Activated naive CD8-positive, alpha-beta T cell treated with anti-CD3 and anti-CD28 coated beads for 36 hours (primary cell): ENCODE measurements at places on chromosomes 5 and 9. TPM values are rescaled to one million over a fixed set of nuclear protein-coding genes. Genes with fewer than 3 reads are reported as not detected.

- peaks cover 24% of the 10 kb centered on the region for H3K36me3 ChIP-seq
- no peaks in the 10 kb centered on the region for H3K27me3 ChIP-seq
- peaks cover 24% of the 10 kb centered on the region for H3K4me1 ChIP-seq
- peak overlapping the region; percentile 78 for H3K4me3 ChIP-seq
- H3K27ac ChIP-seq: no peak overlapping the region
- no peak for DNase-seq
These were observed 1.7 kb downstream of the POLR3G start for GRCh38 chr5:90476391-90476790.

The THG1L gene
- 29.2 TPM for total RNA-seq

The PCA3 gene
- not detected for total RNA-seq

DNA sequence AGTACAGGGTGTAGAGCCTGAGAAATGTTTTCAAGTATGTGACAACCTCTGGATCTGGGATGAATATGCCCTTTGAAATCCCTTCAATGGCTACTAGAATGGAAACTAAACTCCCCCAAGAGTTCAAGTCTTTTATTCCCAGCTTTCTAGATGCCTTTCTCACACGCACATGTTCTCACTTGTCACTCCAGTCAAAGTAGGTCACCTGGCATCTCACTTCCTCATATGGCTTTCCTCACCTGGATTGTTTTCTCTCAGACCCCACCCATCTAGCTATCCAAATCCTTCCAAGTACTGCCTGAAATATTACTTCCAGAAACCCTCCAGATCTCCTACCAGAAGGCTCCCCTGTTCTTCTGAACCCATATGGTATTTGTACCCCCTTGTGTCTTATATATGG is 615.4 kb upstream of the KLF4 start:
- H3K4me3 ChIP-seq: no peak overlapping the region
- DNase-seq: no peak
- no peaks in the 10 kb centered on the region for H3K4me1 ChIP-seq
- H3K27me3 ChIP-seq: peaks cover 4% of the 10 kb centered on the region
- no peaks in the 10 kb centered on the region for H3K36me3 ChIP-seq

The CCDC152 gene
- total RNA-seq: 18.1 TPM

DNA sequence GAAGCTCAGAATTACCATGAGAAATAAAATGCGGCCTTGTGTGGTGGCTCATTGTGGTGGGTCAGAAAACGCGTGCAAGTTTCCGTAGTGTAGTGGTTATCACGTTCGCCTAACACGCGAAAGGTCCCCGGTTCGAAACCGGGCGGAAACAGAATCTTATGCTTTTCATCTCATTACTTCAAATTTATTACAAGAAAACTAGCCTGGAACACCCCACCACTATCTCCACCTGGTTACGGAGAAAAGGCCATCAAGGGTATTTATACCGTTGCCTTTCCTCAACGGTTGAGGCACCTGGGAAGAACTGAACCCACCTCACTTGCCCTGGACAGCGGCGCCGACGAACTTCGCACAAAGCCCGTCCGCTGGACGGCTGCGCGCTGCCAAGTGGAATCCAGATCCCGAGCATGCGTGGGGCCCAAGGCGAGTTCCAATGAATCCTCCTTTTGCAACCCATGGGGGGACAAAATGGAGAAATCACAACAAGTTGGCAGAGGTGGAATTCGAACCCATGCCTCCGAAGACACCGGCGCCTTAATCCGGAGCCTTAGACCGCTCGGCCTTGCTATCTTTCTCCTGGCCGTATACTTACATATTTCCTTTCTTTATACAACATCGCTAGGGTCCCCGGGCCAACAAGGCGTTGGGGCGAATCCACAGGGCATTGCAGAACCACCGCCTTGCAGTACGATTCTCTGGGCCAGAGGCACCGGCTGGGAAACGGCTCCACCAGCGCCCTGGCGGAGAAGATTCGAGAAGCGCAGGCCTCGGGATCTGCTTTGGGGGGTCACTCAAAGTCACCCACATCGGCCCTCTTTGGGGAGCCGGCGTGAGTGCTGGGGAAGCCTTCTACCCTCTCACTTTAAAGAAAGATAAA is 16.9 kb downstream of the OR2V2 start:
- H3K4me1 ChIP-seq: peaks cover 70% of the 10 kb centered on the region
- H3K27me3 ChIP-seq: peaks cover 38% of the 10 kb centered on the region
- DNase-seq: peak; percentile 36
- H3K27ac ChIP-seq: peak overlapping the region; percentile 97
- H3K36me3 ChIP-seq: peaks cover 7% of the 10 kb centered on the region
- peak overlapping the region; percentile 75 for H3K4me3 ChIP-seq

- H3K27ac ChIP-seq: no peak overlapping the region
- no peak for DNase-seq
- H3K27me3 ChIP-seq: no peaks in the 10 kb centered on the region
- no peak overlapping the region for H3K4me3 ChIP-seq
- no peaks in the 10 kb centered on the region for H3K36me3 ChIP-seq
These were observed 41.8 kb upstream of the ERCC6L2 start for GRCh38 chr9:95833546-95834178.

The LRRC19 gene
- total RNA-seq: not detected

The LECT2 gene
- not detected for total RNA-seq

GRCh38 chr5:79077680-79078365 is 8.3 kb downstream of the BHMT2 start:
- no peak overlapping the region for H3K4me3 ChIP-seq
- H3K36me3 ChIP-seq: no peaks in the 10 kb centered on the region
- DNase-seq: no peak
- H3K27me3 ChIP-seq: peaks cover 3% of the 10 kb centered on the region

The NOTCH1 gene
- total RNA-seq: 51.6 TPM

The OR13C9 gene
- not detected for total RNA-seq

DNA sequence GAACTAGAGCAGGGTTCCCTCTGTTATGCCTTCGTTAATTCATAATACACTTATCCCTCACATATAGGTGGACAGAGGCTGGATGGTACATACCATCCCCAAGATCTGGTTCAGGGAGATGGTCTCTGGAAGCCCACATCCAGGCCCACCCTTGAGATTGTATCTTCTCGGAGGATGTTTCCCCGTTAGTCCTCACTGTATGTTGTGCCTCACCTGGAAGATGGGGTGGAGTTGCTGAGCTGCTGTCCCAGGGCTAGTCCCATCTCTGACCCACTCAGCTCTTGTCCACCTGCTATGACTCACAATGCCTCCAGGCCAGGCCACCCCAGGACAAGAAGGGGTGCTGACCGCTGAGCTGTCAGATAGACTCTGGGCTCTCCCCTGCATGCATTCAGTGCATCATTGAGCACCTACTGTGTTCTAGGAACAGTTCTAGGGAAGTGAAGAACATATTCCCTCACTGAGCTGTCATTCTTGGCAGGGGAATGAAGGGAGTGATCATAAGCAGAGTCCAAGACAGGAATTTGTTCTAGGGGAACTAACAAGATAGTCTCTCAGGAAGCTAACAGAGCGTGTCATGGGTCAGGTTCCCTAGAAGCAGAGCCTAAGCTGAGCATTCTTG is at the start of gene CBY3:
CBY3 (minus strand) TSS at position 255 of the 622 bp plus-strand sequence; CDS start at position 139, 116 bp downstream.
- peak within 1 kb of the TSS; percentile 70 for H3K27ac ChIP-seq
- H3K27me3 ChIP-seq: no peaks in the 10 kb centered on the region
- DNase-seq: no peak
- peaks cover 28% of the 10 kb centered on the region for H3K4me1 ChIP-seq
- peak within 1 kb of the TSS; percentile 94 for H3K4me3 ChIP-seq

DNA sequence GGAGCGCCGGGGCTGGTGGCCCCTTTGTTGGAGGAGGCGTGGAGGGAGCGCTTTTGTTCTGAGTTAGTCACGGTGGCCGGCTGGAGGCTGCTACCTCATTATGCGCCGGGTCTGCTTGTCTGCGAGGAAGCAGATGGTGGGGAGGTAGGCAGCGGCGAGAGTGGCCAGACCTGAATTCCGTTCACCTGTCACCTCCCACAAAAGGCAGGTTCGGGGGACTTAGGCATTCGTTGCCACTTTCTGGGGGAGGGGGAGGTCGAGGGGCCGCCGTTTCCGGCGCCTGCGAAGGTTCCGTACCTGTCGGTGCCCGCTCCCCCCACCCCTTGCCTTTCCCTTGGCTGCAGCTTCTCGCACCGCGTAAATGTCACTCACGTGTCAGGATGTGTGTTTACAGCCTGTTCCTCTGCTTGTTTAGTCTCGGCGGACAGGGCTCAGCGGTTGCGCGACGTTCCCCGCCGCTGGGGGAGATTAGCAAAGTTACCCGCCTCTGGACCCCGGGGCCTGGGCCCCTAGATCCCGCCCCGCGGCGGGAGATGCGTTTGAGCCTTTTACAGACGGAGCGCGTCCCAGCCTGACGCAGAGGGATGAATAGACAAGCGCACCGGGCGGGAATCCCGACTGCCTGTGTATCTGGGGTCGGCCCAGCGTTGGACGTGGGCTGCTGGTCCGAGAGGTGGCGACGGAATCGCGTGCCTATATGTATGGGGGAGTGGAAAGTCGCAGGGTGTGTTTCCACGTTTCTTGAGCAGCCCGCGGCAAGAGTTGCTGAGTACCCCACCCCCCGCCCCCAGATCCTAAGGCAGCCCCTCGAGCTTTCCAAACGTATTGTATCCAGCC is 2.7 kb upstream of the LHX2 start:
- no peak overlapping the region for H3K27ac ChIP-seq
- DNase-seq: no peak
- peak overlapping the region; percentile 2 for H3K4me3 ChIP-seq
- H3K4me1 ChIP-seq: peaks cover 32% of the 10 kb centered on the region

The CDX1 gene
- not detected for total RNA-seq

DNA sequence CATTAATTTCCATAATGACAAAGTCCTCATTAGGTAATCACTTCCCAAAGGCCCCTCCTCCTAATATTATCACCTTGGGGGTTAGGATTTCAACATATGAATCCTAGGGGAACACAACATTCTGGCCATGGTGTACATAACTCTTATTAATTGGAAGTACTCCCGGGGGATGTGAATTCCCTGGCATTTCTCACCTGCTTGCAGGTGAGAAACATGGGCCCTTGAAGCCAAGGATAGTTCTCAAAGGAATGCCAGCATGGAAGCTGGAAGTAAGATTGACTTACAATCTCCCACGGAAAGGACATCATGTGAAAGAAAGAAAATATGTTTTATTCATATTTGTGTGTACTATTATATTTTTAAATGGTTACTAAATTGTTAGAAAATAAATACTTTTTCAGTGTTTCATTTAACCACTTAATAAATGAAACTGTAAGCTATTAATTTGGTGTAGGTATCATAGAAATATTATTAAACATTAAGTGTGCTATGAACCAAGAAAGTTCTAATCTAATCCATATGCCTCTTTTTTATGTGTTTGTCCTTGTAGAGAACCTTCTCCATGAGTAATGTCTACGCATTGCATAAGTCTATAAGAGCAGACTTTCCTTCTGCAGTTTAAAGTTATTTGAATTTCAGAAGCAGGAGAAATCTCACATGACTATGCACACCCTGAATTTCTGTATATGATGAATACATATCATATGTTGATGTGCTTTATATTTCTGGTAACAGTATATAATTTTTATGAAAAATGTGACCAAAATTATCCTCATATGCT is 59.4 kb downstream of the ANXA1 start:
- H3K27ac ChIP-seq: no peak overlapping the region
- H3K36me3 ChIP-seq: no peaks in the 10 kb centered on the region
- H3K4me3 ChIP-seq: no peak overlapping the region
